Mucosa of gallbladder (tissue), 1 donor: ENCODE measurements at places on chromosomes 12 and 14. TPM values are rescaled to one million over a fixed set of nuclear protein-coding genes. Genes with fewer than 3 reads are reported as not detected.

Gene LBHD2
- total RNA-seq = 0.60 TPM

Gene TCL1B
- total RNA-seq = not detected

Gene GARIN6
- not detected for total RNA-seq

Gene RDH16
- total RNA-seq = 0.52 TPM

Gene LRR1
- total RNA-seq = 7.0 TPM

Gene CCDC175
- 0.58 TPM for total RNA-seq

Gene C2CD5
- total RNA-seq = 54.2 TPM

Gene TAOK3
- 36.4 TPM for total RNA-seq

Gene ARHGAP9
- 20.4 TPM for total RNA-seq

Gene BMAL2
- 8.2 TPM for total RNA-seq

Gene ADAM20
- total RNA-seq = 0.60 TPM

Gene PAX9
- total RNA-seq = not detected

Gene BDKRB1
- total RNA-seq = 4.1 TPM

Gene CIROP
- not detected for total RNA-seq

Gene RIMBP2
- 1.3 TPM for total RNA-seq

Gene PIWIL1
- total RNA-seq = 0.12 TPM

Gene DCP1B
- 13.7 TPM for total RNA-seq

Gene RBM23
- 76.5 TPM for total RNA-seq

Gene SERPINA10
- 0.32 TPM for total RNA-seq

Gene RNF212B
- total RNA-seq = 0.20 TPM

Gene LRRC9
- 0.37 TPM for total RNA-seq

Gene DDN
- total RNA-seq = 0.06 TPM

Gene KCNC2
- not detected for total RNA-seq

Gene A2ML1
- total RNA-seq = 0.09 TPM

Gene SLC5A8
- 0.06 TPM for total RNA-seq

Gene TSPAN19
- total RNA-seq = not detected

Gene NAV3
- 31.7 TPM for total RNA-seq

Gene LRFN5
- 2.8 TPM for total RNA-seq

Gene CCDC197
- total RNA-seq = not detected

Gene ACVRL1
- 37.1 TPM for total RNA-seq

Gene OAS2
- total RNA-seq = 5.8 TPM

Gene CAPZA3
- total RNA-seq = 0.20 TPM

Gene ATG2B
- total RNA-seq = 24.5 TPM

Gene SLC10A1
- total RNA-seq = 0.86 TPM

Gene CHFR
- total RNA-seq = 35.2 TPM

Gene CCDC177
- not detected for total RNA-seq

Gene ATL1
- total RNA-seq = 7.2 TPM

Gene NPFF
- total RNA-seq = not detected

Gene FGF6
- total RNA-seq = not detected

Gene HCAR2
- total RNA-seq = not detected

Gene C1QL4
- 0.12 TPM for total RNA-seq

Gene ART4
- total RNA-seq = 3.2 TPM

Gene RIPK3
- total RNA-seq = 56.5 TPM

Gene PYGL
- 11.2 TPM for total RNA-seq

Gene RNASE2
- 1.8 TPM for total RNA-seq

Gene KRT2
- not detected for total RNA-seq

Gene GPR84
- total RNA-seq = 1.8 TPM
